ENCODE measurements at places on chromosomes 13 and 19. TPM values are rescaled to one million over a fixed set of nuclear protein-coding genes. Genes with fewer than 3 reads are reported as not detected.

FCHO1 gene
- total RNA-seq, result 3.3 TPM

IRGC gene
- total RNA-seq, result not detected

ZNF578 gene
- total RNA-seq, result 2.0 TPM

SIGLEC5 gene
- 0.27 TPM for total RNA-seq

TEX101 gene
- not detected for total RNA-seq

CCDC70 gene
- 0.54 TPM for total RNA-seq

PRR36 gene
- total RNA-seq, result not detected

ZNF30 gene
- 3.5 TPM for total RNA-seq

FREM2 gene
- total RNA-seq, result not detected

ZNF799 gene
- total RNA-seq, result 5.4 TPM

TBC1D17 gene
- total RNA-seq, result 18.0 TPM

CLDND2 gene
- total RNA-seq, result not detected

ADAMTSL5 gene
- not detected for total RNA-seq

GARIN5A gene
- total RNA-seq, result not detected

TEX26 gene
- not detected for total RNA-seq

ZNF729 gene
- not detected for total RNA-seq

C19orf33 gene
- 65.5 TPM for total RNA-seq
